CD4-positive, alpha-beta memory T cell (primary cell): ENCODE measurements at places on chromosomes 2 and 18. TPM values are rescaled to one million over a fixed set of nuclear protein-coding genes. Genes with fewer than 3 reads are reported as not detected.

ELOA2 gene
- polyA plus RNA-seq, result not detected

DOK6 gene
- polyA plus RNA-seq, result 0.04 TPM

TGFA gene
- 1.8 TPM for polyA plus RNA-seq

GRCh38 chr2:232367016-232367415, 11.5 kb upstream of the ALPP start:
- H3K4me1 ChIP-seq, result peaks cover 20% of the 10 kb centered on the region
- H3K27ac ChIP-seq, result no peak overlapping the region
- H3K4me3 ChIP-seq, result no peak overlapping the region
- H3K27me3 ChIP-seq, result no peaks in the 10 kb centered on the region
- no peaks in the 10 kb centered on the region for H3K36me3 ChIP-seq
- DNase-seq, result no peak

DNA sequence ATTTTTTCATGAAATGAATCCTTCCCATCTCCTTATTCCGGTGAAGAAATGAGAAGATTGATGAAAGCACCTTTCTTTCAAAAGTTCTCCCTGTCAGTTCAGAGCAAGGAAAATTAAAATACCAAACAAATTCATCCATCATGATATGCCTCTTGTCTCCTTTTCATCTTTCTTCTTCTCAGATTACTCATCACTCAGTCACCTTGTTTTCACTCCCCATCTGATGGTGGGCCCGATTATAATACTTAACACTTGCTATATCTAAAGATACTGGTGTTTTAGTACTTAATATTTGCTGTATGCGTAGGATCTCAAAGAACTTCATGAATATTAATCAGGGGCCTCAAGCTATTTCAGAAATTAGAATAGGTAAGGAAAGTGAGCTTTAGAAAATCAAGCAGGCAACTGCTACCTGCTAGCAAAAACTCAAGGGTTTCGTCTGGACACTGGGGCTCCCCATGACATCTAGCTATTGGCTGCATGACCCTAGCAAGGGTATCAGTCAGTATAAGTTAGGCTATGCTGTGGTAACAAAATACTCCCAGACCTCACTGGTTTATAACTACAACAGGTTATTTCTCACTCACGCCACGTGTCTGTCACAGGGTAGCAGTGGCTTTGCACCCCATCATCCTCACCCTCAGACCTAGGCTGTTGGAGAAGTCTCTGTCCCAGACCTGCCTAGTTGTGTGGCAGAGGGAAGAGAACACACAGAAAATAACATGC, 39.0 kb upstream of the RNF152 start:
- no peak for DNase-seq
- H3K4me1 ChIP-seq, result peaks cover 7% of the 10 kb centered on the region
- H3K27me3 ChIP-seq, result no peaks in the 10 kb centered on the region

DNA sequence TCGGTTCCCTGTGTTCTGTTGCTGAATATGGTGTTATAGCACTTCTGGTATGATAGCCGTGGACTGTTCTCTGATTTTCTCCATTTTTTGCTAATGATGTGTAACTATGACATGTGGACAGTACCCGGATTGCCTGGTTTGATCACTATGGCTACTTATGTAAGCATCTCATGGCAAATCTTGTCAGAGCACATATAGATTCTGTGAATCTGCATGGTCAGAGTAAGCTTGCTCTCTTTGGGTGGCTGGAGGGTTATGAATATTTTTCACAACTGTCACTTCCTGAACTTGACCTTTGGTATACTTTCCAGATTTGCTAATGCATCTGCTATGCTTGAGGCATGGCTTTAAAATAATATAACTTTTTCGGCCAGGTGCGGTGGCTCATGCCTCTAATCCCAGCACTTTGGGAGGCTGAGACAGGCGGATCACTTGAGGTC, 36.8 kb upstream of the ATP8B1 start:
- H3K36me3 ChIP-seq, result no peaks in the 10 kb centered on the region
- no peak for DNase-seq
- no peaks in the 10 kb centered on the region for H3K27me3 ChIP-seq
- no peak overlapping the region for H3K27ac ChIP-seq

GRCh38 chr2:104433657-104434056, 420.3 kb upstream of the POU3F3 start:
- no peaks in the 10 kb centered on the region for H3K27me3 ChIP-seq
- no peak for DNase-seq
- H3K36me3 ChIP-seq, result no peaks in the 10 kb centered on the region
- no peak overlapping the region for H3K4me3 ChIP-seq
- H3K4me1 ChIP-seq, result no peaks in the 10 kb centered on the region
- no peak overlapping the region for H3K27ac ChIP-seq

DNA sequence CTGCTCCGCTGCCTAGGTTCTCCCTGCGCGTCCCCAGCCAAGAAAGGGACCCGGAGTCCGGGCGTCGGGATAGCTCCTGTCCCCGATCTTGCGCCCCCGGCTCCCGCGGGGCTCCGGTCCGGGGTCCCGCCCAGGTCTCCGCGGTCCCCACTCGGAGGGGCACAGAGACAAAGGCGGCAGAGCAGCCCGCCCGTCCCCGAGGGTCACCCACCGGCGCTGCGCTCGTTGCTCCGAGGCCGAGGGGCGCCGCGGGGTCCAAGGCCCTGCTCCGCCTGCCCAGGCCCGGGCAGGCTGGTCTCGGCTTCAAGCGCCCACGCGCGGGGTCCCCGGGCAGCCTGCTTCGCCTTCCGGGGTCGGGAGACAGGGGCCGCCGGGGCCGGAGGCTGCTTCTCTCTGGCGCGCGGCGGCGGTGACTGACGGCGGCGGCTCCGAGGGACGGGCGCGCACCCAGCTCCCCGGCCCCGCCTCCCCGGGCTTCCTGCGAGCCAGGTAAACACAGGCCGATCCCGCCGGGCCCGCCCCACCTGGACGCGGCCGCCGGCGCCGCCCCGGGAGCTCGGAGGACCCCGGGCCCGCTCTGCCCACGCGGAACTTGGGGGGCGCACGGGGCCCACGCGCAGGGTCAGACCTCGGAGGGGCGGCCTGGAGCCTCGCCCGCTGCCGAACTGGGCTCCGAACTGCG, at the start of gene MBP:
Gene MBP (minus strand): TSS at position 415 of the 682 bp plus-strand sequence. CDS start 27,522 bp downstream, outside the sequence.
- DNase-seq, result peak; percentile 58
- H3K4me3 ChIP-seq, result peak within 1 kb of the TSS; percentile 82
- peak within 1 kb of the TSS; percentile 85 for H3K27ac ChIP-seq

DNA sequence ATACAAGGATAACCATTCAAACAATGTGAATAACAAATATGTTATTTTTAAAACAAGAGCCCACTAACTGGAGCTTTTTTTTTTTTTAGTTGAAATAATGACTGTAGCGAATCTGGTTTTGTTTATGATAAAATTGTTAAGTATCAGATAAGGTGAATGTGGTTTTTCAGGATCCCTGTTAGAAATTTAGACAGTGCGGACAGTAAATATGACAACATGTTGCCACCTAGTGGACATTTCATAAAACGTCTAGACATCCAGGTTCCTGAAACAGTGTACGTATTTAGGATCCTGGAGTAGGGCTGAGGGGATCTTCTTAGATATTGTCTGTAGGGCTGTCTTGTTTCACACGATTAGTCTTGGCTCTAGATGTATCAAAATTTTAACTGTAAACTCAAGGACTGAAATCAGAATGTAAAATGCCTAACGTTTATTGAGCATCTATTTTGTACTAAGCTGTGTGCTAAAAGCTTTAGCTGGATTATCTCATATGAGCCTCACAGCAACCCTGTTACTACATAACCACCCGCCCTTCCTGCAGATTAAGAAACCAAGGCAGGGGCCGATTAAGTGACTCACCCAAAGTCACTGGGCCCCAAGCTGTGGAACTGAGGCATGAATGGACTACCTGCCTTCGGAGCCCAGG, 23.9 kb upstream of the CCDC68 start:
- H3K4me1 ChIP-seq, result no peaks in the 10 kb centered on the region
- H3K27me3 ChIP-seq, result no peaks in the 10 kb centered on the region
- no peak overlapping the region for H3K4me3 ChIP-seq
- H3K36me3 ChIP-seq, result no peaks in the 10 kb centered on the region
- H3K27ac ChIP-seq, result no peak overlapping the region

GRCh38 chr2:191065785-191066184, 51.8 kb upstream of the STAT1 start:
- peaks cover 96% of the 10 kb centered on the region for H3K4me1 ChIP-seq
- H3K27ac ChIP-seq, result peak overlapping the region; percentile 56
- DNase-seq, result no peak
- no peaks in the 10 kb centered on the region for H3K27me3 ChIP-seq
